ENCODE measurements at places on chromosomes 12 and 14. TPM values are rescaled to one million over a fixed set of nuclear protein-coding genes. Genes with fewer than 3 reads are reported as not detected.

GRCh38 chr14:101960225-101960624, 4.1 kb upstream of the DYNC1H1 start:
- peak; percentile 81 for DNase-seq

GRCh38 chr14:101542391-101542790, 18.9 kb upstream of the DIO3 start:
- no peak for DNase-seq

RIN3 gene
- 4.9 TPM for total RNA-seq

CLEC1A gene
- not detected for total RNA-seq

KLHDC1 gene
- 0.35 TPM for total RNA-seq
